ENCODE measurements at places on chromosomes 7 and 10.

DNA sequence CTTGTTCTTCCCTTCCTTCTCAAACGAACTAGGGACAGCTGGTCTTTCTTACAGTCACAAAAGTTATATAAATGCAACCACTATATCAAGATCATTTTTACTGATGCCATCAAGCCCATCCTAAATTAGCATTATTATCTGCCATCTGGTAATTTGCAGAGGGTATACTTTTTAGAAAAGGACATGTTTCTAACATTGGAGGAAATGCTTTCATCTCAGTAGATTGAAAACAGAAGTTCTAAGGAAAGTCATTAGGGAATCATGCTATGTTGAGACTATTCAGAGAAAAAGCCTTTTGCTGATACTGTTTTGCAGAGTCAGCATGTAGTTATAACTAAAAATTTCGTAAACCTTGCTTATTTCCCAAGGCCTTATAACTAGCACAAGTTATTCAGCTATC, 146.7 kb downstream of the WNT2 start:
- DNase-seq: no peak

- no peak for DNase-seq
These were observed 68.0 kb upstream of the CCNY start for GRCh38 chr10:35268323-35268722.

DNA sequence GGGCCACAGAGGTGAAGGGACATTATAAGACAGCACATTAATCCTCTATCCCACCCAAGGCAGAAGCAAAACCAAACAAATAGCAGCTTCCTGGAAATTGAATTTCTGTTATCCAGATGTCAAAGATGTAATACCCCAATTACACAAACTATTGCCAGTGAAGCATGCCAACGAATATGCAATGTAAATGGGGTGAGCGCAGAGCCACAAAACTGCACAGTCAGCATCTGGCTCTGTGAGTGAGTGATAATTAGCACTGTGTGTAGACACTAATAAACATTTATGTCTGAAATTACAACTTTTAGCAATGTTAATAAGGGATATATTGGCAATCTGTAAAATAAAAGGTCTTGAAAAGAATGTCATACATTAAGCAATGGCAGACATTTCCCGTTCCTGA, 3.2 kb downstream of the BEND7 start:
- no peak for DNase-seq

- DNase-seq: peak; percentile 52
These were observed 18.3 kb downstream of the HNRNPA2B1 start for GRCh38 chr7:26182283-26182682.

- DNase-seq: no peak
These were observed 56.5 kb upstream of the KDM7A start for GRCh38 chr7:140232957-140233917.

DNA sequence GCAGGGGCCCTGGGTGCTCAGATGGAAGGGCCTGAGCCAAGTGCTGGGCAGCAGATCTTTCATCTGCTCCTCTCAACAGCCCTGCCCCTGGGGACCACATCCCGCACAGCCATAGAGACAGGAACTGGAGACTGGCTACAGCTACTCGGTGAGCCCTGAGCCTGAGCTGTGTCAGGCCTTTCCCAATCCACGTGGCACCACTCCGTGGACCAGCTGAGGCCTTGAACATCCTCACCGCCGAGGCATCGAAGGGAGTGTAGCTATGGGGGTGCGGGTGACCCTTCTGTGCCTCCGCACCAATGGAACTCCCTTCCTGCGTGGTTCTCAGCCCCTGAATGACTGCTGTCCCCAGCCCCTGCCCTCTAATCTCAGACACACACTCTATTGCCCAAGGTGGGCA, 362.7 kb upstream of the SHH start:
- no peak for DNase-seq

- DNase-seq: peak; percentile 35
These were observed 36.3 kb downstream of the PLAC9 start for GRCh38 chr10:80168679-80169380.

DNA sequence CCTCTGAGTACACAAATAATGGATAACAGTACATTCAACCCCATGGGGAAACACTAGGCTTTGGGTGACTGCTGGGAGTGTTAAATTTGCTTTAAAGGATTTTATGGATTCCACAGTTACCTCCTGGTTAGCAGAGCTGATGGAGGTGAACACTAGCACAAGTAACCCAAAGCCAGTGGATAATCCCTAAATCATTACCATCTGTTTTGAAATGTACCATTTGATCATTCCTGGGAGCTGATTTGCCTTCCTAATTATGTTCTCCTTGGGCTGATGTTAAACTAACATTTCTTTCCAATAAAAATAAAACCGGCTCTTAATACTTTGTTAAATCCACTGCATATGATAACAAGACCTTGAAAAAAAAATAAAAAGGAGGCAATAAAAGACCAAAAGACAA, 493.9 kb downstream of the PLXNA4 start:
- DNase-seq: no peak

GRCh38 chr10:11795101-11795920, 27.8 kb upstream of the PROSER2 start:
- no peak for DNase-seq

- DNase-seq: no peak
These were observed 23.0 kb upstream of the CDHR3 start for GRCh38 chr7:105940109-105940508.

DNA sequence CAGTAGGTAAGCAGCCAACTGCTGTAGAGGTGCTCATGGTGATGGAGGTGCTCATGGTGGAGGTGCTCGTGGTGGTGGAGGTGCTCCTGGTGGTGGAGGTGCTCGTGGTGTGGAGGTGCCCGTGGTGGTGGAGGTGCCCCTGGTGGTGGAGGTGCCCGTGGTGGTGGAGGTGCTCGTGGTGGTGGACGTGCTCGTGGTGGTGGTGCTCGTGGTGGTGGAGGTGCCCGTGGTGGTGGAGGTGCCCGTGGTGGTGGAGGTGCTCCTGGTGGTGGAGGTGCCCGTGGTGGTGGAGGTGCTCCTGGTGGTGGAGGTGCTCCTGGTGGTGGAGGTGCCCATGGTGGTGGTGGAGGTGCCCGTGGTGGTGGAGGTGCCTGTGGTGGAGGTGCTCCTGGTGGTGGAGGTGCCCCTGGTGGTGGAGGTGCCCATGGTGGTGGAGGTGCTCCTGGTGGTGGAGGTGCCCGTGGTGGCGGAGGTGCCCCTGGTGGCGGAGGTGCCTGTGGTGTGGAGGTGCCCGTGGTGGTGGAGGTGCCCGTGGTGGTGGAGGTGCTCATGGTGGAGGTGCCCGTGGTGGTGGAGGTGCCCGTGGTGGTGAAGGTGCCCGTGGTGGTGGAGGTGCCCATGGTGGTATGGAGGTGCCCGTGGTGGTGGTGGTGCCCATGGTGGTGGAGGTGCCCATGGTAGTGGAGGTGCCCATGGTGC, 517.3 kb downstream of the PTPRN2 start:
- DNase-seq: no peak

- no peak for DNase-seq
These were observed 200.1 kb upstream of the PRKCQ start for GRCh38 chr10:6780008-6780677.

DNA sequence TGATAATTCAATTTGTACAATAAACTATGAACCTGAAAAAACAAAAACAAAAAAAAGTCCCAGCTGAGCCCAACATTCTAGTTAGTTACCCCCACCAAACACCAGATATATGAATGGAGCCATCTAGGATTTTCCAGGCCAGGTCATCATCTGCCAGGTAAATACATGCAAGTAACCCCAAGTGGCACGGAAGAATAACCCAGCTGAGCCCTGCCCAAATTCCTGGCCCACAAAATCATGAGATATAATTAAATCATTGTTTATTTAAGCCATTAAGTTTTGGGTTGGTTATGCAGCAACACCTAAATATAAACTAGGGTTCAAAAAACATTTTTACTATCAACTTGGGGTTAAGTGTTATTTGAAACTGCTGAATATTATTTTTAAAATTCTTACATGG, 19.0 kb downstream of the PARD3 start:
- DNase-seq: no peak

GRCh38 chr10:48251525-48252353, 22.8 kb downstream of the FRMPD2 start:
- no peak for DNase-seq

- no peak for DNase-seq
These were observed 113.0 kb downstream of the LRMDA start for GRCh38 chr10:75544386-75544785.

DNA sequence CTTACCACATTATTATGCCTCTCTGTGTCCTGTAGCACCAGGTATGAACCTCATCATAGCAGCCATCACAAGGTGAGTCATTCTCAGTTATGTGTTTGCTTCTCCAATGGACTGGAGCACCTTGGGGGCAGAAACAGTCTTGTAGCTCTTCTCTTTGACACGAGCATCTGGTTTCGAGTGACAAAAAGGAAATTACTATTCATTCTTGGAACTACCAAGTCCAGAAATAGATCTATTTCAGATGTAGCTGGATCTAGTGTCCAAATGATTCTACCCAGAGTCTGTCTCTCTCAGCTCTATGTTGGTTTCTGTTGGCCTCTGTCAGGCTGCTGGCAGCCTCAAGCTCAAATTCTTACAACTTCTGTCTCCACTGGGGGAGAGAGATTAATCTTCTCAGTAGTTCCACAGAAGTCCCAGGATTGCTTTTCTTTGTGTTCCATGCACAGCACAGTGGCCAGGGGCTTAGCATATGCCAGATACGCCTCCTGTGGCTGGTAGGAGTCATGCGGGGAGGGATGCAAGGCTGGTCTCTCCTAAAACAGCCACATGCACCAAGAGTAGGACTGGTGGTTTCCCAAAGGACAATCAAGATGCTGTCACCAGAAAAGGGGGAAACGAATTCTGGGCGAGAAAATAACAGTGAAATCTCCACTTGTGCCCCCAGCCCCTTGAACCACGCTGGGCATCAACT, 37.2 kb upstream of the PAPSS2 start:
- DNase-seq: no peak

DNA sequence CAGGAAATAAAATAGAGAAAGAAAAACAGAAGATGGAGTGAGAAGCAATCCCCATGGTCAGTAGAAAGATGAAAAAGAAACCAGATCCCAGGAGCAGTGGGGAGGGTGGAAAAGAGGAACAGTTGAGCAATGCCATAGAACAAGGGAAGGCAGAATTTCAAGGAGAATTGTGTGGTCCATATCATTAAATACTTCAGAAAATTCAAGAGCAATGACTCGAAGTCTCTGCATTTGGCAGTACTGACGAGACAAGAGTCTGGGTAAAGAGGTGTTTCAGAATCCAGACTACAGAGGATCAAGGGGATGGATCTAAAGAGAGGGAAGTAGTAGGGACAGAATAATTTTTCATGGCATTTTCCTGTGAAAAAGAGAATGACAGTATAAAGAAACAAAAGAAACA, 512.6 kb downstream of the PHTF2 start:
- DNase-seq: no peak

GRCh38 chr7:49564379-49564714, 209.1 kb upstream of the VWC2 start:
- no peak for DNase-seq

DNA sequence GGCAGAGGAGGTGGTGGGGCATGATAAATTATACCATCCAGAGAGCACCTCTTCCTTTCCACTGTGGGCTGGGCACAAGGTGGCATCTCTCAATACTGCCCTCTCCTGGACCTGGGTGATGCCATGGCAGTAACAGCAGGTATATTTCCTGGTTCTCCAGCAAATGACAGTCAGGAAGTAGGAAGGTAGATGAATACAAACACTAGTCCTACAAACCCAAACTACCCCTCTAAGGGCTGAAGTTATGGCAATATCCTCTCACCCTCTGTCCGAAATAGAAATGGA, 1004.9 kb downstream of the KCNMA1 start:
- DNase-seq: no peak

DNA sequence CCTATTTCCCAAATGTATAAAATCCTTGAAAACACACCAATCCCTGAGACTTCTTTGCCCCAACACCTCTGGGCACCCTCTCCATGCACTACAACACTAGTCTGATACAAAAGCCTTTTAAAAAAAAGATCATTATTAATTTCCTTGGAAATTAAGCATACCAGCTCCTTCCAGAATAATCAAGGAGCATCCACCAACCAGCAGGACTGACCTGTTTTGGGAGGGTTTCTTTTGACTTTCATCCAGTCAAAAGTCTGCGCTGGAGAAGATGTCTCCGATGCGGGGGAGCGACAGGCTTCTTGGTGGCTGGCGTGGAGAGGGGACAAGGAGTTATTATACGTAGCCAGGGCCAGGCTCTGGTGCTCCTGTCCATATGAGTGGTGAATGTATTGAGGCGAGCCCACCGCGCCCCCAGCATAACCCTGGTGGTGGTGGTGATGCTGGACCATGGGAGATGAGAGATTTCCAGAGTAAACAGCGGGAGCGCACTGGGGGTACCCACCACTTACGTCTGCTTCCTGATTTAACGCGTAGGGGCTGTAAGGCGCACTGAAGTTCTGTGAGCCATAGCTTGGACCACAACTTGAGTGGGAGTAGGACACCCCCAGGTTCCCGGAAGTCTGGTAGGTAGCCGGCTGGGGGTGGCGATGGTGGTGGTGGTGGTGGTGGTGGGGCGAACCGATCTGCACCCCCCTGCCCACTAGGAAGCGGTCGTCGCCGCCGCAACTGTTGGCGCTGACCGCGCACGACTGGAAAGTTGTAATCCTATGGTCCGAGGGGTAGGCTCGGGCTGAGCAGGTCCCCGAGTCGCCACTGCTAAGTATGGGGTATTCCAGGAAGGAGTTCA, 527 bp downstream of the HOXA1 start:
- peak; percentile 34 for DNase-seq

- DNase-seq: no peak
These were observed 61.0 kb downstream of the RASGEF1A start for GRCh38 chr10:43205681-43206390.

GRCh38 chr7:78435355-78435754, 636.8 kb downstream of the PHTF2 start:
- DNase-seq: no peak

DNA sequence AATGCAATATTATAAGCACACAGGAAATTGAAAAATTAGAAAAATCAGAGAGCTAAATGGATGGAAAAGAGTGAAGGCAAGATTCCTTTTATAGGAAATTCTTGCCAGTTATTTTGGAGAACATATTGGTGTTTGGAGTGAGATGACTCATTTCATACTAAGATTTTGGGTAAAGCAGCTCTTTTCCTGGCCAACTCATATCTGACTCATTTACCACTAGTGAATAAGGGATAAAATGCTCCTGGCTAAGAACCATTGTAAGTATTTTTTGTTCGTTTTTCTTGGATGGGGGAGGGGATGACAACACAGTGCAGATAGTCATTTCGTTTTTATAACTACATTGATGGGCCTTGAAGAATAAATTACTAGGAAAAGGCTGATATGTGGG, 139.3 kb downstream of the TWIST1 start:
- DNase-seq: no peak

DNA sequence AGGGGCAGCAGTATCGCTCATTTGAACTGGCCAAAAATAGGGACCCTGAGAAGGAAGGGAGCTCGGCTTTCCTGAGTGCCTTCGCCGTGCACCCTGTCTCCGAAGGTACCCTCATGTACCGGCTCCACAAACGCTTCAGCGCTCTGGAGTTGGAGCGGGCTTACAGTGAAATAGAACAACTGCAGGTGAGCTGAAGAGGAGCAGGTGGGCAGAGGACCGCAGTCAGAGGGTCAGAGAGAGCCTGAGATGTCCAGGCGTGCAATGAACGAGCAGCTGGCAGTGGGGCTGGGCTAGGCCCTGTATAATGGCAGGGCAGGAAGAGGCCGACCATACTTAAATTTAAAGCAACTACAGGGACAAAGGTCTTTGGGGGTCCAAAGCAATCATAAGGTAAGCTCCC, 4.1 kb downstream of the CHPF2 start:
- no peak for DNase-seq

- DNase-seq: peak; percentile 30
These were observed 11.9 kb downstream of the RGR start for GRCh38 chr10:84256510-84257342.
